Activated T-helper 17 cell treated with anti-CD3 and anti-CD28 coated beads, Interleukin-2, amount 50 U/mL, for 72 hours (primary cell): ENCODE measurements at places on chromosomes 11 and 22. TPM values are rescaled to one million over a fixed set of nuclear protein-coding genes. Genes with fewer than 3 reads are reported as not detected.

MS4A1 gene
- not detected for total RNA-seq

- no peak overlapping the region for H3K27ac ChIP-seq
- H3K27me3 ChIP-seq: no peaks in the 10 kb centered on the region
- H3K4me3 ChIP-seq: no peak overlapping the region
- no peak for ATAC-seq
- no peaks in the 10 kb centered on the region for H3K36me3 ChIP-seq
These were observed 489.8 kb upstream of the LARGE1 start for GRCh38 chr22:34410111-34410510.

DNA sequence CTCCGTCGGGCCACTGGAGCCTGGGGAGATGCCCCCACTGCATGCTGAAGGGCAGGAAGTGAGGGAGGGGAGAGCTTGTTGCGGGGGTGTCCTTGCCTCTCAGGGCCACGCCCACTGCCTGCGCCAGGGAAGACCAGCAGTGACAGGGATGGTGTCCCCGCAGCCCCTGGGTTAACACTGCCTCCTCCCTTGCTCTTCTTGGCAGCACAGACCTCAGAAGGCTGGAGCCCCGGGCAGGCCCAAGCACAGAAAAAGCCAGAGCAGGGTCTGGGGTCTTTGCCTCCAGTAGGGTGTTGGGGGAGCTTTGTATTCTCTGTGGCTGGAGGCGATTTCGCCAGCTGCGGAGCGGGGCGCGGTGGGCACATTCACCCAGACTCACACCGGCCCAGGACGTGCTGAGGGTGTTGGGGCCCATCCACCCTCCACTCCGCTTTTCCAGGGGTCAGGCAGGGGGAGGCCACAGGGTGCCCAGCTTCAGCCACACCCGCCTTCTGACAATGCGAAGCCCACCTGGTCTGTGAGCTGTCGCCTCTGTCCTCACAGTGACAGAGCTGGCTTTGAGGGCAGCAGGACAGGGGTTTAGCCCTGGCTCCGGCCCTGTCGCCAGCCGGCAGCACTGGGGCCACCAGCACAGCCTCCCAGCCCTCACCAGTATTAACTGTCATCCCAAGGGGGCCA is 83.7 kb downstream of the CDKN1C start:
- no peak overlapping the region for H3K27ac ChIP-seq
- no peak for ATAC-seq
- H3K36me3 ChIP-seq: no peaks in the 10 kb centered on the region

GRCh38 chr11:74006743-74007304 is 2.1 kb downstream of the UCP3 start:
- H3K27me3 ChIP-seq: no peaks in the 10 kb centered on the region
- H3K4me1 ChIP-seq: peaks cover 43% of the 10 kb centered on the region
- no peak for ATAC-seq
- H3K36me3 ChIP-seq: peaks cover 27% of the 10 kb centered on the region
- H3K4me3 ChIP-seq: no peak overlapping the region
